ENCODE measurements at places on chromosomes 3 and 15.

DNA sequence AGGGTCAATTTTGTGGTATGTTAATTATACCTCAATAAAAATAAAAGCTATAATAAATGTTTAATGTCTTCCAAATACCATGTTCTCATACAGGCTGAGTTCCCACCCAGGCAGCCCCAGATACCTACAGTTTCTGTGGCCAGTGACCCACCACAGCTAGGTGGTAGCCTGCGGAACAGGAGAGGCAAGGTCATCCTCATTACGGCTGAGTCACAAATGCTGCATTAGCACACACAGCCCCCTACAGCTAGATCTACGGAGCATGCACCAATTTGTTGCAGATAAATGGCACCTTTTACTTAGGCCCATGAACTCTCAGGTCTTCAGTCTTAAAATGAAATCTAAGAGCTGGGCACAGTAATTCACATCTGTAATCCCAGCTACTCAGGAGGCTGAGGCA, 5.1 kb downstream of the SPATA12 start:
- DNase-seq: no peak

- peak; percentile 14 for DNase-seq
Measured at GRCh38 chr3:99868311-99868646, 50.6 kb downstream of the CMSS1 start.

GRCh38 chr3:189513281-189514117, 117.7 kb upstream of the TP63 start:
- DNase-seq: no peak

DNA sequence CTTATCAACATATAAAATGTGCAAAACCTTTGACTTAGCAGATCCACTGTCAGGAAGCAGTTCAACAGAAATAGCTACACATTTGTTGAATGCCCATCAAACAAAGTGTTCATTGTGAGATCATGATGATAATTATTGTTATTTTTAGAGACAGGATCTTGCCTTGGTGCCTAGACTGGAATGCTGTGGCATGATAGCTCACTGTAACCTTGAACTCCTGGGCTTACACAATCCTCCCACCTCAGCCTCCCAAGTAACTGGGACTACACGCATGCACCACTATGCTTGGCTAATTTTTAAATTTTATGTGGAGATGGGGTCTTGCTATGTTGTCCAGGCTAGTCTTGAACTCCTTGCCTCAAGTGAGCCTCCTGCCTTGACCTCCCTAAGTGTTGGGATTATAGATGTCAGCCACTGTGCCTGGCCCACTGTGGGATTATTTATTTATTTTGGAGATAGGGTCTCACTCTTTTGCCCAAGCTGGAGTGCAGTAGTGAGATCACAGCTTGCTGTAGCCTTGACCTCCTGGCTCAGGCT, 8.8 kb downstream of the MAP2K5 start:
- DNase-seq: no peak

DNA sequence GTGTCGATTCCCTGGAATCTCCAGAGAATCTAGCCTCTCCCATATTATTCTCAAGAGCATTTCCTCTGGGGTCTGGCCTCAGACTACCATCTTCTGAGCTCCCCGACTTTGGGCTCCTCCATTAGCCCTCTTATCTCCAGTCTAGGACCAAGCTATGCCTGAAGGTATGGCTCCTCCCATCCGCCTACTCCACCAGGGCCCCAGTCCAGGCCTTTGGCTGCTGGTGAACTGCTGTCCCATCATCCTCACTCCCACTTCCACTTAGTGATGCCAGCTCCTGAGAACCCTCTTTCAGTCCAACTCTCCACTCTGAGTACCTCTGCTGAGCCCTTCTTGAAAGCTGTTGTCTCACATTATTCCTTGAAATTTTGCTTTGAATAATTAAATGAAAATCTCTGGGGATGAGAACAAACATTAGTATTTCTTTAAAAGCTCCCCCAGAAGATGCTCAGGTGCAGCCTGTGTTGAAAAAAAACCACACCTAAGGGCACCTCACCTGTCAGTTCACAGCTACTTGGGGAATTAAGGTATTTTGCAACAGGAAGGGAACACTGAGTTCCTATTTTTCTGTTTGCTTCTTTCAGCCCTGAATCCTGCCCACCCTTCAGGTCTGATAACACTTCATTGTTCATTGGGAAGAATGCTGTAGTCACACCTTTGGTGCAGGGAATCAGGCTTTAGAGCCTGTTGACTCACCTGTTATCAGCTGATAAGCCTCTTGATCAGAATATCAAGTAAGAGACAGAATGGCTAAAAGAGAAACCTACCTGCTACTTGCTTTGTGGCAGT, 9.5 kb downstream of the CLDN18 start:
- no peak for DNase-seq

- DNase-seq: no peak
Measured at GRCh38 chr3:106116733-106117489, 248.1 kb upstream of the CBLB start.

DNA sequence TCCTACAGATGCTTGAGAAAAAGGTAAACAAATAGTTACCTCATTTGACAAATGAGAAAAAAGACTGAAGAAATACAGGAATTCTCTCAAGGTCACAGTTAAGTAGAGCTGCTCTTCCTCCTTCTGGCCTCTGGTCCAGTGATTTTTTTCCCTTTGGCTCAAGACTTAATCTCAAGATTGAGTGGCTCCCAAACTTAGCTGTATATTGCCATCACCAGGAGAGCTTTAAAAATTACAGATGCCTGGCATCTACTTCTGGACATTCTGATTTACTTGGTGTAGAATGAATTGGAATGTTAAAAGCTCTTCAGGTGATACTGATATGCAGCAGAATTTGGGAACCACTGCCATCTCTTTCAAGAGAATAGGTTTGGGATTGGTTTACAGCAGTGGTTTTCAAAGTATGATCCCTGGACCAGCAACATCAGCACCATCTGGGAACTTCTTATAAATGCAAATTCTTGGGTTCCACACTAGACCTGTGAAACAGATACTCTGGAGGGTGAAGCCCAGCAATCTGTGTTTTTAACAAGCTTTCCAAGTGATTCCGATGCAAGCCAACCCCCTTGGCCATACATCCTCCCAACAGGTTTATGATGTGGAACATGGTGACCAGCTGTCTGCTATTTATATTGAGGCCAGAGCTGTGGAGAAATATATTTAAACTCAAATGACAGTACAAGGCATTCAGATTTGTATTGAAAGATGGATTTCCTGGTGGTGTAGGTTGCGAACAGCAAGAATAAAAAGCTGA, 333.0 kb upstream of the RARB start:
- DNase-seq: no peak

DNA sequence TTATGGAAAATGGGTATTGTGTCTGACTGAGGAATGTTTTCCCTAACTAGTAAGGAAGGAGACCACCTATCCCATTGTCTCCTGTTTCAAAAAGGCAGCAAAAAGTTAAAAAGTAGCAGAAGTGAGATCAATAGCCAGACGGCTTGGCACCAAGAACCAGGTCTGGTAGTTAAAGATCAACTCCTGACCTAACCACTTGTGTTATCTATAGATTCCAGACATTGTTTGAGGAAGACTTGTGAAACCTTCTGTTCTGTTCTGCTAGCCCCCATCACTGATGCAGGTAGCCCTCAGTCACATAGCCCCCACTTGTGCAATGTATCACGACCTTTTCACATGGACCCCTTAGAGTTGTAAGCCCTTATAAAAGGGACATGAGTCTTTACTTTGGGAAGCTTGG, 46.3 kb upstream of the C2CD4B start:
- no peak for DNase-seq

DNA sequence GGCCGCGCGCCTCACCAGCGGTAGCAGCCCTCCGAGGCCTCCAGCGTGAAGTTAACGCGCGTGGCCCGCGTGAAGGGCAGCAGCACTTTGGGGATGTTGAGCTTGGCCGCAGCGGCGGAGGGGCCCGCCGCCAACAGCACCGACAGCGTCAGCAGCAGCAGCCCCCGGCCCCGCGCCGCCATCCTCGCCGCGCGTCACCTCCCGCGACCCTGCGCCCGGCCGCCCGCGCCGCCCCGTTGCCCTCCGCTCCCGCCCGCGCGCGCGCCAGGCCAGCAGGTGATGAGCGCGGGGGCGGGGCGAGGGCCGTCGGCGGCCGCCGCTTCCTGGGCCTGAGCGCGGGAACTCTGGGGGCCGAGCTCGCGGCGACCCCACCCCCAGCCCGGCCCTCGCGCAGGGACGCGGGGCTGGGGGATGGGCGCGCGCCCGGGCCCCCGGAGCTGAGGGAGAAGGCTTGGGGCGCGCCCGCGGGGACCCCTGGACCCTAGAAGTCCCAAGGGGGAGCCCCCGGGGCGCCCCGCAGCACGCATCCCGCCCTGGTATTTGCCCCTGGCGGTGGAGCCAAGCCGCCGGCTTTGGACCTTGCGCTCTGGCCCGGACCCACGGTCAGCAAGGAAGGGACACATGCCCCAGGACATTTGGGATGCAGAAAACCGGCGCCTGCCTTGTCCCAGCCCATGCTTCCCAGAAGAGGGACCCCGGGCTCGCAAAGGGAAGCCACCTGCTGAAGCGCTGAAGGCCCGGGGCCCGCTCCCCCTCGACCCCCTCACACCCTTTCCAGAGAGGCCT, at the start of gene NUP210:
Gene NUP210 (minus strand): TSS at position 278 of the 786 bp plus-strand sequence. CDS start 96 bp downstream, at position 182.
- DNase-seq: peak; percentile 54

GRCh38 chr3:107987036-107987939, 103.5 kb downstream of the CD47 start:
- no peak for DNase-seq

DNA sequence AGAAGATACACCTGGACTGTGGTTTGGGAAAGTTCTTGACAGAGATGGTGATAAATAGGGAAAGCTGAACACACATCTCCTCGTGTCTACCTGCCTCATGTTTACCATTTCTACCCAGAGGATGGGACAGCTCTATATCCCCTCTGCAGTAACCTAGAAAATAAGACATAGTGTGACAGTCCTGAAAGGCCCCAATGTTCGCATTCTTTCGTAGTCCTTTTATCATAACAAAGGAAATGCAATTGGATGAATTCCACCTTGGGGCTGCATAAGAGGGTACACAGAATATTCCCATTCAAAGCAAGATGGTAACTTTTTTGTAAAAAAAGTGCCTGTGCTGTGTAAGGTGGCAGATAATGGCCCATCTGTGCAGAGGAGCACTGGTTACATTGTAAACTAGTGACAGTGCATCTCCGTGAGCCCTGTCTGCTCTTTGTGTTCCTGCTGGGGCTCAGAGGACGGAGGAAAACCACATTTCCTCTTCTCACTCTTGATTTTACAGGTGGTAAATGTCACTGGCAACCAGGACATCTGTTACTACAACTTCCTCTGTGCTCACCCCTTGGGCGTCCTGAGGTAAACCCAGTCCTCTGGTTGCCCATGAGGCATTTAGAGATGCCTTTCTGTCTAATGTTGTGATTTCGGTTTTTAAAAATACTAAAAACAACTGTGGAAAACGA, 74.3 kb downstream of the SIDT1 start:
- no peak for DNase-seq

- DNase-seq: no peak
Measured at GRCh38 chr3:109033000-109033660, 79.5 kb upstream of the GUCA1C start.

DNA sequence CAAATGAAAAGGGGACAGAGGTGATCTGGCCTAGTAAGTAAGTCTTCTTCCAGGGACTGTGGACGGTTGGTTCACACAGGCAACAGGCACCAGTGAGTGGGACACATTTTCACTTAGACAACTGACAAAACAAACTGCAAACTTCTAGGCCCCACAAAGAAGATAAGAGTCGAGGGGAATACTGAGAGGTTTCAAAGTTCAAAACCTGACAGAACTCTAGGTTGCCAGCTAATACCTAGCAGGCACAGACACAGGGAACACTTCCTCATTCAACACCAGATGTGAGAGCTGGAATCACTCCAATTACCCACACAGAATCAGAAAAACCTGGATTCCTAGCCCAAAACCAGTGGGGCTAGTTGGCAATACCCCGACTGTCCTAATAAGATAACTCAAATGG, 621.7 kb downstream of the ZPLD1 start:
- DNase-seq: no peak

DNA sequence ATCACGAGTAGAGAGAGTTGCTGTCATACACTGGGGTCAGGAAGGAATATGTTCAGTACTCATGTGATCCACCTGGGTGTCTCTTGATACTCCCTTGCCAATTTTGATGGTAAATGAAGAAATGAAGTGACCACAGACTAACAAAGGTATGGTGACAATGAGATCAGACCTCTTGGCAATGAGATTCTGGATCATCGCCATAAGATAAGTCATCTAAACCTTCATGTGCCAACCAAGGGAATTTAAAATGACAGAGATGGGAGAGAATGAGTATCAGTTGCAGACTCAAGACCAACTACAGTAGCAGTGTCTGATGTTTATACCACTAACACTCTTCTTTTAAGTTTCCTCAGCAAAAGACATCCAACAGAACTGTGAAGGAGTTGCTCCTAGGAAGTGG, 601.0 kb downstream of the MECOM start:
- no peak for DNase-seq

GRCh38 chr3:193589616-193590015, 3.4 kb upstream of the OPA1 start:
- DNase-seq: no peak

GRCh38 chr3:78754066-78754743, 1013.6 kb downstream of the ROBO1 start:
- DNase-seq: no peak

- no peak for DNase-seq
Measured at GRCh38 chr15:96047255-96047931, 283.1 kb upstream of the NR2F2 start.

- no peak for DNase-seq
Measured at GRCh38 chr3:10437272-10437994, 68.0 kb downstream of the ATP2B2 start.

- DNase-seq: no peak
Measured at GRCh38 chr15:80531796-80532195, 127.6 kb downstream of the ARNT2 start.

DNA sequence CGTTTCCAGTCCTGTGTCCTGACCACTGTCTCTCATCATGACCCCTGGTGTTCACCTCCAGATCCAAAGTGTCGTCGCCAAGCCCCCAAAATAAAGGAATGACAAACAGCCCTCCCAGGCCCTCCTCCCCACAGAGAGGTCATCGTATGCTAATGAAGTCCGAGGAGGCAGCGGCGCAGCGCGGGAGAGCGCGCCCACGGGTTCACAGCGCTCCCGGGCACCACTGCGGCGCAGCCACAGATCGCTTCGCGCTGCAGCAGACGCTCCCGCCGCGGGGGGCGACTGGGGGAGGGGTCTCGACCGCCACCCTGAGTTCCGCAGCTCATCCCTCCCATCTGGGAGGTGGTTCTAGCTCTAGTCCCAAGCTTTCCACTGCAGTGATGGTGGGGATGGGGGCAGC, 1.3 kb downstream of the DGKG start:
- DNase-seq: no peak

DNA sequence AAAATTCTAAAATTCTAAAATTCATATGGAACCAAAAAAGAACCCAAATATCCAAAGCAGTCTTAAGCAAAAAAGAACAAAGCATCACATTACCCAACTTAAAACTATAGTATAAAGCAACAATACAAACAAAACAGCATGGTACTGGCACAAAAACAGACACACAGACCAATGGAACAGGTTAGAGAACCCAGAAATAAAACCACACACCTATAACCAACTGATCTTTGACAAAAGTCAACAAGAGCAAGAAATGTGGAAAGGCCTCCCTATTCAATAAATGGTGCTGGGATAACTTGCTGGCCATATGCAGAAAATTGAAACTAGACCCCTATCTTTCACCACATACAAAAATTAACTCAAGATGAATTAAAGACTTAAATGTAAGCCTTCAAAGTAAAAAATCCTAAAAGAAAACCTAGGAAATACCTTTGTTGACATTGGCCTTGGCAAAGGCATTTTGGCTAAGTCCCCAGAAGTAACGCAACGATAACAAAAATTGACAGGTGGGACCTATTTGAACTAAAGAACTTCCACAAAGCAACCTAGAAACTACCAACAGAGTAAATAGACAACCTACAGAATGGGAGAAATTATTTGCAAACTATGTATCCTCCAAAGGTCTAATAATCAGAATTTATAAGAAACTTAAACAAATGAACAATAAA, 56.9 kb downstream of the TTBK2 start:
- DNase-seq: no peak
